ENCODE measurements at places on chromosomes 12 and 14.

- DNase-seq: no peak
Observed at GRCh38 chr12:66065641-66066136, 64.9 kb downstream of the LLPH start.

GRCh38 chr14:76977793-76978720 is 50.5 kb downstream of the IRF2BPL start:
- no peak for DNase-seq

GRCh38 chr14:78535041-78535440 is 364.9 kb downstream of the NRXN3 start:
- DNase-seq: no peak

- no peak for DNase-seq
Observed at GRCh38 chr14:71742485-71742884, 189.7 kb upstream of the RGS6 start.

Data from GM23338 (cell line).